ENCODE measurements at places on chromosomes 6 and 20.
A peak's percentile ranks its signal among the peaks of the same experiment; 100 is the strongest.

GRCh38 chr20:38205001-38205400 lies 39.9 kb upstream of the TGM2 start:
- DNase-seq, result no peak

- DNase-seq, result no peak
Measured at GRCh38 chr6:11264100-11264499, 31.6 kb upstream of the NEDD9 start.

DNA sequence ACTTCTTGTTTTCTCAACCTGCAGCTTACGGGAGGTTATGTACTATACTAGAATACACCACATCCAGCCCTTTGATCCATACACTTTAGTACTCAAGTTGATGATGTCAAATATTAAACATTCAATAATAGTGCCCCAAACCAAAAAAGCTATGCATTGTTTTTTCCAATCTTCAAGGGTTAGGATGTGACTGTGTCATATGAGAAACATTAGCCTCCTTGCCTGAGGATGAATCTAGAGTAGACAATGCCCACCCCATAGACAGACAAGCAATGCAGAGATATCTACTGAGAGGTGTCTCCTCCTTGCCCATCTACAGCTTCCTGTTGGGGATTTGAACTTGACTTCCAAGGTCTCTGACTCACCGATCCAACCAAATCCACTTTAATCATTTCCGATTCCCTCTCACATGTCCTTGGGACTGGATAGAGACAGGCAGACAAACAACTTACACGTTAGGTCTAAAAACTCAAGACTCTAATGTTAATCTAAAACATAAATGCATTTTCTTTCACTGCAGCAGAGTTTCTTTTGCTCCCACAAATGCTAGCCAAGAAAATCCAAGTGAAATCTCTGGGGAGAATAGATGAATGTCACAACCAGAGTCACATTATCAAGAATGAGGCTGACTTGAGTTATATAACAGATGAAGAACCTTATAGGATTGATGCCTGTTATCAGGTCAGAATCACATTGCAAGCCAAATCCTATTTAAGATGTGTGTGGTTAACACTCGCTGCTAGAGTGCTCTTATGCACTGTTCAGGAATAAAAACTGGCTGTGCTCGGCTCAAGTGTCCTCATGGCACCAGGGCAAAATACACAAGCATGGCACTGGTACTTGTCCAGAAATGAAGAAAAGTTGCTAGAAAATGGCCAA lies 75.5 kb upstream of the TNFAIP3 start:
- no peak for DNase-seq

DNA sequence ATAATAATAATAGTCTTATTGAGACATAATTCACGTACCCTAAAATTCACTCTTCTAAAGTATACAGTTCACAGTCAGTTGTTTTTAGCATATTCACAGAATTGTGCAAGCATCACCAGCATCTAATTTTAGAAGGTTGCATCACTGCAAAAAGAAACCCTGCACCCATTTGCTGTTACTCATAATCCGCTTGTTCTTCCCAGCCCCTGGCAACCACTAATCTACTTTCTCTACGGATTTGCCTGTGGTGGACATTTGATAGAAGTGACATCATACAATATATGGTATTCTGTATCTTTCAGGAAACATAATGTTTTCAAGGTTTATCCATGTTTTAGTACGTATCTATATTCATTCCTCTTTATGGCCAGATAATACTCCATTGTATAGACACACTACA lies 41.5 kb upstream of the FAM184A start:
- no peak for DNase-seq

DNA sequence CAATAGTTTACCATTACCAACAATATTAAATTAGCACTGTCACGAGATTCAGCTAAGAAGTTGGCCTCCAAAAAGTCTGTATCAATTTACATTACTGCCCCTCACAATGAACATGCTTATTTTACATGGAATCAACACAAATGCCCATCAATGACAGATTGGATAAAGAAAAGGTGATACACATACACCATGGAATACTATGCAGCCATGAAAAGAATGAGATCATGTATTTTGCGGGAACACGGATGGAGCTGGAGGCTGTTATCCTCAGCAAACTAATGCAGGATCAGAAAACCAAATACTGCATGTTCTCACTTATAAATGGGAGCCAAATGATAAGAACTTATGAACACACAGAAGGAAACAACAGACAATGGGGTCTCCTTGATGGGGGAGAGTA lies 211.8 kb upstream of the RREB1 start:
- DNase-seq, result no peak

GRCh38 chr6:5626727-5627426 lies 365.6 kb downstream of the FARS2 start:
- no peak for DNase-seq

DNA sequence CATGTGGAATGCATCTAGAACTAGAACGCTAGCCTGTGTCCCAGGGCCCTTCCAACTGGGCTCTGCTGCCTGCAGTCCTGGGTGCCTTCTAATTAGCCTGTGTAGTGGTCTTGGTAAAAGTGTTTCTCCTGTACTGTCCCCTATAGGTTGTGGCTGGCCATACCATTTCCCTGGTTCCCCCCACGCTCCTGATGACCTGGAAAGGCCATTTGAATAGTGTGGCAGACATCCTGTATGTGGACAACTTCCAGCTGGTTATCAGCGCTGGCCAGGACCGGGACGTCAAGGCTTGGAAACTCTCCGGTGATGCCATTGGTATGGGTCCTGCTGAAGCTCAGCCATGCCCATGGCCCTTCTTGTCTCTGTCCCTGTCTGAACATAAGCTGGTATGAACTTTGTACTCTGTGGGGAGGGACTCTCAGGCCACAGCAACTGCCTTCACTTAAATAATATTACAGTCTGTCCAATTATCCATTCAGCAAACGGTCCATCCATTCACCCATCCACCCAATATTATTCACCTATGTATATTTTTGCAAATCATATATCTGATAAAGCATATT lies 60.7 kb downstream of the SUN5 start:
- DNase-seq, result no peak

DNA sequence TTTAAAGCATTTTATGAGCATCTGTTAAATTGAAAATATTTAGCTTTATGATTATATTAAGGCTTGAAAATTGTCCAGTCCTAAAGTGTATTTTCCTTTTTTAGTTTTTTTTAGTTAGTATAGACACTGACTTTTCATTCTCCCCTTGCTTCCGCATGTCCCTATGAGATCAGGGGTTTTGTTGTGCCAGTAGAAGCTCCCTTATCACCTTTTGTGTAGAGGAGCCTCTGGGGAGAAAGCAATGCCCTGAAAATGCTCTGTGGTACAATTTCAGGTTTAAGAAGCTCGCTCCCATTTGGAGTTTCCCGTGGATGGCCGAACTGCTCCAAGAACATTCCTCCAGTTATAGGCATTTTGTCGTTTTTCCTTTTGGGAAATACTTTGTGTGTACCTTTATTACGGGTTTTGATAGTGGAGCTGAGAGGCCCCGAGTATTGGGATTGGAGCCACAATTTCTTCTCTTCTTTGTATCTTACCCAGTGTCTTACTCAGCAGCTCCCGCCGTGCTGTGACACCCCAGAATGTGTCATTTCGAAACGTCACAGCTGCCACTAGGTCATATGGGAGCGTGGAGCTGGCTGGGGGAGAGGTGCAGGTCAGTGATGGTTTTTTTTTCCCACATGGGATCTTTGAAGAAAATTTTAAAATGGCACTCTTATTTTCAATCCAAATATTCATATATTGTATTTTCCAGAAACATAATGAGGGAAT lies 49.9 kb downstream of the RPRD1B start:
- no peak for DNase-seq

DNA sequence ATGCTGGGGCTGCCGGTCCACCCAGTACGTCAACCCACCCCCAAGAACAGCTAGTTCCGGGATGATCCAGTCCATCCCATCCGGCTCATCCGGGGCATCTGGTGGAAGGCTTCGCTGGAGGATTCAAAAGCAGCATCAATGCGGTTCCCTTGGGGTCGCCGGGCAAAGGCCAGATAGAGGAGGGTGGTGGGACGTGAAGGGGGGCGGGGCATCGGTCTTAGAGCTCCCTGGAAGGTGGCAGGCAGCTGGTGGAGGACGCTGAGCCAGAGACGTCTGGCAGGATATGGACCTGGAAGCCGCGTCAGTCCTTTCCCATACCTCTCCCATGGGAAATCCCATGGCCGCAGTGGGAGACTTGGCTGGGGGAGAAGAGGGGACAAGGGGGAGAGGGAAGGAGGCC lies 1500.8 kb upstream of the DEFB115 start:
- no peak for DNase-seq

GRCh38 chr20:7994809-7995208 lies 24.8 kb downstream of the TMX4 start:
- DNase-seq, result no peak

GRCh38 chr20:4358552-4358951 lies 343.2 kb upstream of the RNF24 start:
- DNase-seq, result no peak

DNA sequence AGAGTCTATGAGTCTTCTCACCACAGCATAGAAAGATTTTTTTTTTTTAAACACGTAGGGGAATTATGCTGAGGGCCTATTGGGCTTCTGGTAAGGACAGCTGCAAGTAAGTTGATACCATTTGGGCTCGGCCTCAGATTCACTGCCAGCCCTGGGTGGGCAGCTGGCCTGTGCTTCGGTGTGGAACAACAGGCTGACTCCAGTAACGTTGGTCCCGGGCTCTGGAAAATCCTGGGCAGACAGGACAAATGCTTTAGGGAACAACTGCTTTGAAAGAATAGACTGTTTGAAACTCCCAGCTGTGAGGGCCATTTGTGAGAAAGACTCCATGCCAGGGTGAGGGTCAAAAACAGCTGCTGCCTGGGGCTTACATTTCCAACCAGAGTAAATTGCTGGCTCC lies 366.5 kb downstream of the QKI start:
- DNase-seq, result no peak

DNA sequence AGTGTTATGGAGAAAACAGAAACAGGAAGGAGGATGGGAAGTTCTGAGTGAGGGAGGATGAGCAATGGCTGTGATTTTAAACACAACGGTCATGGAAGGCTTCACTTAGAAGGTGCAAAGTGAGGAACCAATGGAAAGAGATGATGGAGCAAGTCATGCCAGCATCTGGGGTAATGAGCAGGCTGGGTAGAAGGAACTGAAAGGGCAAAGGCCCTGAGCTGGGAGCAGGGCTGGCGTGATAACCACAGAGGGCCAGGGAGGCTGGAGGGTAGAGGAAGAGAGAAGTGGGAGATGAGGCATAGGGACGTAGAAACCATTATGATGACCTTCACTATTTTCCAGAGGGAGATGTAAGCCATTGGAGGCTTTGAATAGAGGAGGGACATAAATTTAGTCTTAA lies 43.6 kb downstream of the NHLRC1 start:
- DNase-seq, result no peak

GRCh38 chr6:139497345-139497961 lies 123.0 kb upstream of the CITED2 start:
- DNase-seq, result no peak

DNA sequence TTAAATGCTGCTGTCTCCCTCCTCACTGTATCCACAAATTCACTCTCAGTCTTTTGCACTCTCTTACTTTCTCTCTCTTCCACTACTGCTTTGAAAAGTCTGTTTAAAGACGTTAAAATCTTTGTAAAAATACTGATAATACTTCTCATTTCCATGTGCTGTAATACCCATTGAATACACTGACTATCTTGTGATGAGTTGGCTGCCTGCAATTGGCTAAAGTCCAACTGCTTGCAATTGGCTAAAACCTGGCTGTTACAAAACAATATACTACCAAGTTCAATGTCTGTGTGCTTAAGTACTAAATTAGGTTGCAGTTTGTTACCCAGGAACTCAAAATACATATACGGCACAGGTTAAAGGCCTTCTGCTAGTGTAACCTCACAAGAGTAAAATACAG lies 264.8 kb downstream of the THBS2 start:
- no peak for DNase-seq

DNA sequence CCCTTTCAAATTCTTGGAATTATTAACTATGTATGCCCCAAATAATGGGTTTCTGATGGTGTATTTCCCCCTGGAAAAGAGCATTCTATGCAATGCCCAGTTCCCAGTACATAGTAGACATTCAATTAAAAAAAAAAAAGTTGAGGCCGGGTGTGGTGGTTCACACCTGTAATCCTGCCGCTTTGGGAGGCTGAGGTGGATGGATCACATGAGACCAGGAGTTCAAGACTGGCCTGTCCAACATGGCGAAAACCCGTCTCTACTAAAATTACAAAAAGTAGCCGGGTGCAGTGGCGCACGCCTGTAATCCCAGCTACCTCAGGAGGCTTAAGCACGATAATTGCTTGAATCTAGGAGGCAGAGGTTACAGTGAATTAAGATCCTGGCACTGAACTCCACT lies 83.3 kb upstream of the ZNF217 start:
- no peak for DNase-seq

- peak; percentile 7 for DNase-seq
Measured at GRCh38 chr6:105545947-105546731, 143.3 kb upstream of the PREP start.

GRCh38 chr20:34112600-34113101 lies 608 bp upstream of the EIF2S2 start:
- peak; percentile 73 for DNase-seq

DNA sequence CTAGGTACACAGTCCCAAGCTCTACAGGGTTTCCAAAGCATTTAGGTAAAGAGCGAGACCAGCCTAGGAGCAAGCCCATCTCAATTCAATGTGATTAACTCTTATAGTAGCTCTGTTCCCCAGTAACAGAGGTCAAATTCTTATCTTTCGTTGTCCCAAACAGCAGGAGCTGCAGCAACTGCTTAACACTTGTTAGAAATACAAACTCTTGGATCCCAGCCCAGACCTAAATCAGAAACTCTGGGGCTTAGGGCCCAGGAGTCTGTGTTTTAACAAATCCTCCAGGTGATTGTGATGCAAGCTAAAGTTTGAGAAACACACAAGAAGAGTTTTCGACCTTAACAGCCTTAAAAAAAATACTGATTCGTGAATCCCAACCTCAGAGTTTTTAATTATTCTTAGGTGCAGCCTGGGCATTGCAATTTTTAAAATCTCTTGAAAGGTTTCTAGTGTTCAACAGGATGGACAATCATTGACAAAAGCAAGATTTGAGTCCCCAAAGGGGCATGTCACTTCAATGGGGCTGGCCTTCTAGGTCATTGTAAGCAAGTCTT lies 127.4 kb upstream of the HCRTR2 start:
- DNase-seq, result no peak

GRCh38 chr20:3068075-3068474 lies 3.3 kb upstream of the OXT start:
- no peak for DNase-seq

GRCh38 chr6:152398316-152398715 lies 238.8 kb downstream of the SYNE1 start:
- DNase-seq, result no peak

- DNase-seq, result no peak
Measured at GRCh38 chr6:53673162-53673727, 7.7 kb upstream of the KLHL31 start.

Data from NCI-H510A treated with DMSO at 0.1 percent for 48 hours (cell line).